Sciatic nerve (tissue), 2 donors: ENCODE measurements at places on chromosomes 12 and 14.

DNA sequence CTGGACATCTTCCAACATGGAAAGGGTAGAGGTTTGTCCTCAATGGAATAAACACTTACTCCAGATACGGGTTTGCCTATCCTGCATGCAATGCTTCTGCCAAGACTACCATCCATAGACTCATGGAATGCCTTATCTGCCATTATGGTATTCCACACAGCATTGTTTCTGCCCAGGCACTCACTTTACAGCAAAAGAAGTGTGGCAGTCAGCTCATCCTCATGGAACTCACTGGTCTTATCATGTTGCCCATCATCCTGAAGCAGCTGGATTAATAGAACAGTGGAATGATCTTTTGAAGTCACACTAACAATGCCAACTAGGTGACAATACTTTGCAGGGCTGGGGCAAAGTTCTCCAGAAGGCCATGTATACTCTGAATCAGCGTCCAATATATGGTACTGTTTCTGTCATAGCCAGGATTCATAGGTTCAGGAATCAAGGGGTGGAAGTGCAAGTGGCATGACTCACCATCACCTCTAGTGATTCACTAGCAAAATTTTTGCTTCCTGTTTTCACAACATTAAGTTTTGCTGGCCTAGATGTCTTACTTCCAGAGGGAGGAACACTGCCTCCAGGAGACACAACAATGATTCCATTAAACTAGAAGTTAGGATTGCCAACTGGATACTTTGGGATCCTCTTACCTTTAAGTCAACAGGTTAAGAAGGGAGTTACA is 140.4 kb downstream of the SLC35F4 start:
- DNase-seq, result no peak

GRCh38 chr12:5236022-5236640 is 192.5 kb downstream of the KCNA5 start:
- DNase-seq, result no peak

- DNase-seq, result no peak
Observed at GRCh38 chr12:122851820-122852219, 16.6 kb downstream of the HIP1R start.

DNA sequence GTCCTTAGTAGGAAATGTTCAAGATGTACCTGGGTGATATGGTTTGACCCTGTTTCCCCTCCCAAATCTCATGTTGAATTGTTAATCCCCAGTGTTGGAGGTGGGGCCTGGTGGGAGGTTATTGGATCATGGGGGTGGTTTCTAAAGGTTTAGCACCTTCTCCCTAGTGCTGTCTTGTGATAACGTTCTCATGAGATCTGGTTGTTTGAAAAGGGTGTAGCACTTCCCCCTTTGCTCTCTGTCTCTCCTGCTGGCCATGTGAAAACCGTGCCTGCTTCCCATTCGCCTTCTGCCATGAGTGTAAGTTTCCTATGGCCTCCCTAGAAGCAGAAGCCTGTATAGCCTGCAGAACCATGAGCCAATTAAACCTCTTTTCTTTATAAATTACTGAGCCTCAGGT is 353.0 kb upstream of the SFSWAP start:
- DNase-seq, result no peak

DNA sequence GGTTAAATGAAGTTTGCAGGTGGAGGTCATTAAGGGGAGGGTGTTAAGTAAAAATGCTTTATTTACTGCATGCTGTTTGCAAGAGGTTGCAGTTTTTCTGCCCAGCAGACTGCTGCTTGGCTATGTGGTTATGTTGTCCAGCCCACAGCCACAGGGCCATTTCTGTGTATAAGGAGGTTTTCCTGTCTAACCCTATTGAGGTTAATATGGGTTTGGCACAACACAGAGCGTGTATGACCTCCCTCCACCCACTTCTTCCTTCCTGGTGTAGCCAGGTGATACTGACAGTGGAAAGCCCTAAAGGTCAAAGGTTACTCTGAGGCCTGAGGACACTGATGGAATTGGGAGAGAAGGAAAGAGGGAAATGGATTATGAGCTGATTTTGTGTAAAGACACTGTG is 253.7 kb upstream of the PWP1 start:
- DNase-seq, result no peak
